ENCODE measurements at places on chromosomes 3 and 15.

GRCh38 chr3:38805765-38806386 lies 10.1 kb downstream of the SCN10A start:
- peak; percentile 8 for DNase-seq

DNA sequence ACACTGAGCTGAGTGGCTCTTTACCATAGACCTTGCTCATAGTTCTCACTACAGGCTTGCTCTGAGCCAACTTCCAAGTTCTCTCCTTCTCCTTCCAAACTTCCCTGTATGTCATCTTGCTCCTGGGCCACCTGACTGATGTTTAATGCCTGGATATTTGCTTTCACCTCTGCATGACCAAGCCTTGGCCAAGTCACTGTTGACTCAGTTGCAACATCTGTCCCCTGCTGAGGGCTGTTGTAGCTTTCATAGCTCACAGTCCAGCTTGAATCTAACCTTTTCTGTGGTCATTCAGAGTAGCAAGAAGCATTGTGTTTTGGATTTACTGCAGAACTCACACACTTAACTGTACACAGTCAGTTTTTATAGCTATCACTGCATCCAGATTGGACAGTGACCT lies 171.8 kb upstream of the ROPN1 start:
- DNase-seq: no peak

- DNase-seq: no peak
Observed at GRCh38 chr3:14150491-14151230, 25.8 kb downstream of the TMEM43 start.

- DNase-seq: no peak
Observed at GRCh38 chr3:55690726-55691125, 203.6 kb upstream of the WNT5A start.

DNA sequence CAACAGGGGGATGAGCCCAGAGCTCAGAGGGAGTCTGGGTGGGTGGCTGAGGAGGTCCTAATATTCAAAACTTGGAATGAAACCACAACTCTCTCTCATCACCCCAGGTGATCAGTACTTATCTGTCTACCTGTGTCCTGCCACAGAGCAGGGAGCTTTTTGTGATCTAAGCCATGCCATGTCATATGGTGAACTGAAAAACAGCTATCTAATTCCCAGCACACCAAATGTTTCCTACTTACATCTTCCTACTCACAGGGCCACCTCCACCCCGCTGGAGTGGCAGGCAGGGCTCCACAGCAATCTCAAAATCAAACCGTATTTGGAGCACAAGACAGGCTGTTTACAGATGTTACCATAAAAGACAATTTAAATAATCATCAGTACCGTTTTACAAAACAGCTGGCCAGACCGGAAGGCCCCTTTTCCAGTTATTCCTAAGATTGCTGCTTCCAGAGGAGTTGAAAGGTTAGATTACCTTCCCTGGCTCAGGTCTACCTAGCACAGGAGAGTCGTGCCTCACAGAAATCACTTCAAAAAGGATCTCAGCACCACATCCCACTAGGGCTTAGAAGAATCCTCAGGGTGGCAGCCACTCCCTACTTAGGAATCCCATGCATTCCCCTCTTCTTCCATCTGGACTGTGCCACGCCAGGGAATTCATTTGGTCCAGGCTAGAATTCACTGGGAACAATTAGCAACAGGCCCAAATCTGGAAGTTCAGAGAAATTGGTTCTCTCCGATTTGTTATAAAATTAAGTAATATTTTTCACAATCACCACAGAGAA lies 226.6 kb upstream of the IL12A start:
- no peak for DNase-seq
